ENCODE measurements at places on chromosomes 2 and 18. TPM values are rescaled to one million over a fixed set of nuclear protein-coding genes. Genes with fewer than 3 reads are reported as not detected.

DNA sequence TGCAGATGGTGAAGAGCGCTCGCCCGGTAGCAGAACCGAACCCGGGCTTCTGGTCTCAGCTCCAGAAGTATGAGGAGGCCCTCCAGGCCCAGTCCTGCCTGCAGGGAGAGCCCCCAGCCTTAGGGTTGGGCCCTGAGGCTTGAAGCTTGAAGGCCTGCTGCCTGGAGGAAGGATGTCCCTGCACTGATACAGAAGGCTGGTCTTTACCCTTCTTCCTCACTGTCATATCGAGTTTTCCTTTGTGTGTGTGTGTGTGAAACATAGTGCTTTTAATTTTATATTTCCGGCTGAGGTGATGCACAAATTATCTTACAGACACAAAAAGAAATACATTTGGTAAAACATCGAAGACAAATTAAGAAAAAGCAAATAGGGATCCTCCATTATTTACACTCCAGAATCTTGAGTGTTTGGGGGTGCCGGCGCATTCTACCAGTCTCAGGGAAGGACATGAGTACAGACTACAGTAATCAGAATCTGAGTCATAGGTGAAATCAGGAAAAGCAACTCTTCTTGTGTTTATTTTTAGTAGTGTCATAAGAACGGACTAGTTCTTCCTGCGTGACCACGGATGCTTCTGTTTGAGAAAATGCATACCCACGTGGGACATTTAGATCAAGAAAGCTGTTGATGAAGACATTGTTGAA, 1.3 kb downstream of the DUSP28 start:
- no peak for DNase-seq

DNA sequence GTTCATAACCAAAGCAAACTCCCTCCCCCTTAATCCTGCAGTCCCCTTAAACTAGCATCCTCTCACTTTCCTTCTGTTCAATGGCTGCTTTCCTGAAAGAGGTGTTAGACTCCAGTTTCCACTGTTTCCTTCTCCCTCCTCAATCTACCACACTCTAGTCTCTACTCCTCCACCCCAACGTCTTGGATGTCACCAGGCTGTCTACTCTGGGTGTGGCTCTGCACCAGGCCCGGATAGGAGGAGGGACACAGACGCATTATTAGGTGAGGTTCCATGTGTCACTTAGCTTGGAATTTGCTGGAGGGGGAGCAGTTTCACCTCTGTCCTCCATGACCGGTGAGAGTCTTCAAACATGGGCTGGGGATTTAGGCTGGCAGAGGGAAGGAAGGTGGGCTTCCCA, 61.3 kb downstream of the MTHFD2 start:
- DNase-seq, result no peak

DNA sequence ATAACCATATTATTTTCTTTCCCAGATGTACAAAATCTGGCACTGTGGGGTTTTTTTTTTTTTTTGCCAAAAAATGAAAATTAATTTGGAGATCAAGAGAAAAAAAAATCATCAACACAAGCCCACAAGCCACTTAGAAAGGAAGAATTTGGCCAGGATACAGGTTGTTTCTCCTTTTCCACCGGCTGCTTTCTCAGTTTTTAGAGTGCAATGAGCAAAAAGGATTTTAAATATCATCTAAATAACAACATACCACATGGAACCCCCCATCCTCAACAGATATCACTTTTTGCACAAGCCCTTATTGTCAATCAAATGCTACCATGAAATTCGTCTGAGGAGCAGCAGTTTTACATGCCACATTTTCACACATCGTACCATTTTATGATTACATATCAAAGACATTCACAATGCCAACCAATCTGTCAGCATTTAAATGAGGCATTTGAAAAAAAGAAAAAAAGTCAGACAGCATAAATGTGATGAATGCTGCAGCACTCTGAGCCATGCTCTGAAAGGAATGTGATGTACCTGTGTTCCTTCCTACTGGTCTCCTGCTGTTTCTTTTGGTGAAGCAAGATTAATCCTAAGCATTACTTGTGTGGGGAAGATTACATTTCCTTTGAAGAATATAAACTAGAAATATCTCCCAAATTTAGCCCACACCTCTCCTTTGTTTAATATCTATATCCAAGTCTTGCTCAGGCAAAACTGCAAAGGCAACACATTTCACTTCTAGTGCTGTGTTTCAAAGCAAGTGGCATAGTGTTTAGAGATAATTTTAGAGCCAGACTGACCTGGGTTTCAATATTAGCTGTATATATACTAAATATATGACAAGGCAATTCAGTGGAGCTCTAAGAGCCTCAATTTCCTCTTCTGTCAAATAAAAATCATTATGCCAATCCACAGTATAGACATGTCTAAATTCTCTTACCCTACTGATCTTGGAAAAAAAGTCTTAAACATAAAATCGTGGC, 391.3 kb downstream of the CMPK2 start:
- no peak for DNase-seq

DNA sequence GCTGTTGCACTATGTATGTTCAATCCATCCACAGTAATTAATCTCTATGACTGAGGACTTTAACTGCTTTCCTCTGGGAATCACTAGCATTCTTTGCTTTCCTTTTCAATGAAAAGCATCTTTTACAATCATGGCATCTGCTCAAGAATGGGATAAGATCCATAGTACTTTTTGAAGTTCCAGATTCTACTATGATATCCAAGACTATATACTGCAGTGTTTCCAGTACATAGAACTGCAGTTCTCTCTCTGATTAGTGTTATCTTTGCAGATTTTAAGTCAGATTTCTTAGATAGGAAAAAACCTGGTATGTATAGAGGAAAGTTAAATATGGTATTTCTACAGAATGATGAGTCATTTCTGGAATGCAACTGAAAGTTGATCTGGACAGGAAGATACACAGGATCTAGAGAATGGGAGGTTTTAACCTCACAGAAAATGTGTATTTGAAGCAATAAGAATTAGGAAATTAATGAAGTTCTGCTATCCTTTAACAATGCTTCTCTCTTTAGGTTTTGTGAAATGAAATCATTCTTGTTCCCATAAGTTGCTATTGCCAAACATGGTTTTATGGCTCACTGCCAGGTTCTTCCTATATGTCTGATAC, 670.7 kb downstream of the ERBB4 start:
- no peak for DNase-seq

- no peak for DNase-seq
These were observed 164.0 kb upstream of the SIX3 start for GRCh38 chr2:44777537-44777936.

DNA sequence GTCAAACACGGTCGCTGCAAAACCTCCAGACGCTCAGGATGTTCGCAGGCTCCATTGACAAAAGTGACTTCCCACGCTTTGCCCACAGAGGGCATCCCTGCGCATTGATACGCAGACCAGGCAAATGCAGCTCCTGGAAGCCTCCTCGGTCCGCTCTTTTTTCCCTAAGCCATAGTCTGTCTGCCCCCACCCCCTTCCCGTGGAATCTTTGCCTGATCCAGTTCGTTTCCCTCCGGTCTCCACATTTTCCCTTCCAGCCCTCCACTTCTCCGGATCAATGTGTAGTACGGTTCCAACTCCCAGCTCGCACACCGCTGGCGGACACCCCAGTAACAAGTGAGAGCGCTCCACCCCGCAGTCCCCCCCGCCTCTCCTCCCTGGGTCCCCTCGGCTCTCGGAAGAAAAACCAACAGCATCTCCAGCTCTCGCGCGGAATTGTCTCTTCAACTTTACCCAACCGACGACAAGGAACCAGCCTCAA, at the start of gene DCC:
DCC (plus strand) TSS at position 307 of the 481 bp plus-strand sequence. CDS start 591 bp downstream, outside the sequence.
- peak; percentile 33 for DNase-seq

DNA sequence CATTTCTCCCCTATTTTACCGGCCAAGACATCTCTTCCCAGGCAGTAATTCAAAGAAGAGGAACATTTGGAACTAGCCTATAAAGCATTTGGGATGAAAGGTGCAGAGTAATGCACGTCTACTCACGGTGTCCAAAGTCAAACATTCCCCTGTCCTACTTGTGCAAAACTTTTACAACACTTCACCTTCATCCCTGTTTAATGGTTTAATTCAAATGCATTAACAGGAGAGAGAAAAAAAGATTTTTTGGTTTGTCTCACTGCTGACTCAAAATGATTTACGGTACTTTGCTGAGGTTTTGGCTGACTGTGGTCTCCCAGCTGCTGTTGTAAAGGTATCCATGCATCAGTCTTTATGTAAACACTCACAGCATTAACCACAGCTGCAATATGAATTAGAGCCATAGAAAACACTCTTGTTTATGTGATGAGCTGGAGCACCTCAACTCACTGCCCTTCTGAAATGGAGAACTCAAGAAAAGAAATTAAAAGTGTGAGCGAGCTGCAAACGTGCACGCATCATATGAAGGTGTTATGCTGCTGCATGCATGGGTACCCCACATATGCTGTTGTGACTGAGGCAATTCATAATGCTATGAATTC, 220.5 kb downstream of the PIEZO2 start:
- DNase-seq, result peak; percentile 68

- no peak for DNase-seq
These were observed 47.0 kb downstream of the EVA1A start for GRCh38 chr2:75513616-75514170.

Gene CPS1
- total RNA-seq, result 1.3 TPM

Gene SPP2
- total RNA-seq, result not detected

GRCh38 chr18:57480733-57481132, 45.6 kb downstream of the ONECUT2 start:
- no peak for DNase-seq

- no peak for DNase-seq
These were observed 32.1 kb upstream of the TTC39C start for GRCh38 chr18:23982155-23983079.

DNA sequence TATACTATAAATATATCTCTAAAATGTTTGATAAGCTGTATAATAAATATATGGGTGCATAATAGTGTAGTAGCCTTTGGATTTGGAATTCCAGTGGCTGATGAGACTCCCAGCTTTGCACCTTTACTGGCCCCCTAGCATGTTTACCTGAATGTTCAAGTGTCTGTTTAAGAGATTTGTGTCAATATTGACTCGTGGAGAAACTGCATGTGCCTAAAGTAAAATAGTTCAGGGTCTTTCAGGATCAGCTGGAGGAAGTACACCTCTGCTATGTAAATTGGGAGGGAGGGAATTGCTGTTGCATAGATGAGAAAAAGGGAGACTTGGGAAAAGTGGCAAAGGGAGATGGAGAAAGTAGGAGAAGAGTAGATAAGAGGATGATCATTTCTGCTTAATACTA, 23.9 kb downstream of the ME2 start:
- DNase-seq, result no peak

DNA sequence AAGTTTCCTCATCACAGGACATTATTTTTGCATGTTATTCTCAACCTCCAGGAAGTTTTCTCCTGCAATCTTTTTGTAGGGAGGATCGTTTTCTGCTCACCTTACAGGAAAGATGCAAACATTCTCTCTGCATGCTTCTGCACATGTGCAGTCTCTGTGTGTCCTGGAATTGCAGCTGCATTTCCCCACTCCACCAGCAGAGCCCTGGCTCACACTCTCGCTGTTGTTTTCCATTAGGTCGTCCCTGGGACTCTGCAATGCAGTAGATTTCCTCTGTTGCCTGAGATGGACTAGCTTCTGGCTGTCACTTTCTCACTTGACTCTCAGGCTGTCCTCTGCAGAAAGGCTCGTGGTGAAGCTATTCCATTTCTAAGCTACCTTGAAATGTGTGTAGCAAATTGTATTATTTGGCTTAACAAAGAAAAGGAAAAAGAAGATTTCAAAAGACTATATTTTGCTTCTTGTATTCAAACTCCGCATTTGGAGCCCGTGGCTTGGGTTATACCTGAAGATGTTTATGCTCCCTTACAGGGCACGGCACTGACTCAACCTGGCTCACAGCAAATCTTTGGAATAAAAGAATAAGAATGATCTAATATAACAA, 346.7 kb downstream of the RAD51AP2 start:
- no peak for DNase-seq

Gene APOB
- 0.32 TPM for total RNA-seq

Gene KIAA2012
- total RNA-seq, result 0.16 TPM

DNA sequence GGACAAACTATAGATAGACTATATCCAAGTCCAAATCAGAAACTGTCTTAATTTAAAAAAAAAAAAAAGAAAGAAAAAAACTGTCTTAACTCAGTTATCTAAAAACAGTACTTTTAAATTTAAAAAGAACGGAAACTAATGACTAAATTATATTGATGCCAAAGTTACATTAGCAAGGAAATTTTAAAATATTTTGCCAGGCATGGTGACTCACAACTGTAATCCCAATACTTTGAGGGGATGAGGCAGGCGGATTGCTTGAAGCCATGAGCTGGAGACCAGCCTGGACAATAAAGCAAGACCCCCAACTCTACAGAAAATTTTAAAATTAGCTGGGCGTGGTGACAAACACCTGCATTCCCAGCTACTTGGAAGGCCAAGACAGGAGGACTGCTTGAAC, 30.9 kb downstream of the MEMO1 start:
- DNase-seq, result no peak

DNA sequence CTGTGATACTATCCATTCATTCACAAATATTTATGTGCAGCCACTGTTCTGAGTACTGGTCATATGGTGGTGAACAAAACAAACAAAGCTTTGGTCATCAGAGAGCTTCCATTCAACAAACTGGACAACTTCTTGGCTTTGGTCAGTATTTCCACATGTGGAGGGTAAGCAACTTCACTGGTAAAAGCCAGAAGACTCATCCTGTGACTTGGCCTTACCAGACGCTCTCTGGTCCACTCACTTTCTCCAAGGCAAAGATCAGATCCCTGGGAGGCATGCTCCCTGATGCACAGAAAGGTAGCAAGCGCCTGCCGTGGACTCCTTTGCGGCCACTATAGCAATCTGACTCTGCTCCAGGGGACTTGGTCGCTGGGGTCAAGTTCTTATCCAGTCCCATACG, 179.5 kb downstream of the EN1 start:
- no peak for DNase-seq

- DNase-seq, result no peak
These were observed 4.2 kb upstream of the MARCO start for GRCh38 chr2:118937817-118938216.

- DNase-seq, result peak; percentile 95
These were observed at the start of gene AFTPH for GRCh38 chr2:64523666-64524603. Gene AFTPH (plus strand): TSS chr2:64524328. CDS start chr2:64551475, 27,147 bp downstream.

GRCh38 chr2:4964579-4964978, 727.6 kb upstream of the SOX11 start:
- DNase-seq, result no peak

GRCh38 chr2:53445383-53446070, 322.1 kb upstream of the CHAC2 start:
- DNase-seq, result no peak

DNA sequence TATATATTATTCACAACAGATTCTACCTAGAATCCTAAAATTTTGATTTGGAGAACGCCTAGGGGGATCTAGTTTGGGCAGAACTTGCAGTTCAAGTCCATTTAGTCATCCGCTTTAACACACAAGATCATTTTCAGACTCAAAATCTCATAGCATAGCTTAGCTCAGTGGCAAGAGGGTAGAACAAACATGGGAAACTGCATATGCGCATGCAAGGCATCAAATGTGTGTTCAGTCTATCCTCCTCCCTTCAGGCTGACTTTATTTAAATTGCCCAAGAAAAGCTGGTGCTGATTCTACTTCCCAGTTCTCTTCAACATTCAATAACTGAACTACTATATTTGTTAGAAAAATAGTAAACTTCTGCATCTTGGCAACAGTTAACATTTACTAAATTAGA, 79.6 kb upstream of the NRXN1 start:
- DNase-seq, result no peak

Gene LTBP1
- total RNA-seq, result 175 TPM

Data from urinary bladder (tissue), 4 donors.